NCI-H2171 treated with DMSO at 0.1 percent for 48 hours (cell line): ENCODE measurements at places on chromosomes 12 and 14.
A peak's percentile ranks its signal among the peaks of the same experiment; 100 is the strongest.

DNA sequence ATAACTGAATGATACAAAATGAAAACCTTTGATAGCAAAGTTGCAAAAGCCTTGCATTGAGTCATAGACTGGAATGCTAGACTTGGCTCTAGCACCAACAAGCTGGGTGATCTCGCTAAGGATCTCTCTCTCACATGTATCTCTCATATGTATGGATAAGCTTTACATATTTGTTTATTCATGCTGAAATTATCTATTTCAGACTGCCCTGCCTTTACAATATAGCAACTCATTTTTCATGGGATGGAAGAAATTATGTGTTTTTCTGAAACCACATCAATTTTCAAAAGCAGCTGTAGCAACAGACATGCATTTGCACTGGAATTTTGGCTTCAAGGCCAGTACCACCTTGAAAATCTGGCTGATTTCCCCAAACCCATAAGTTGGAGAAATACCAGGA, 11.4 kb downstream of the RERG start:
- no peak for DNase-seq

GRCh38 chr14:51653079-51653774, 1.5 kb downstream of the FRMD6 start:
- peak; percentile 61 for DNase-seq

- peak; percentile 82 for DNase-seq
These were observed 32.6 kb upstream of the PNMA1 start for GRCh38 chr14:73746520-73747378.

DNA sequence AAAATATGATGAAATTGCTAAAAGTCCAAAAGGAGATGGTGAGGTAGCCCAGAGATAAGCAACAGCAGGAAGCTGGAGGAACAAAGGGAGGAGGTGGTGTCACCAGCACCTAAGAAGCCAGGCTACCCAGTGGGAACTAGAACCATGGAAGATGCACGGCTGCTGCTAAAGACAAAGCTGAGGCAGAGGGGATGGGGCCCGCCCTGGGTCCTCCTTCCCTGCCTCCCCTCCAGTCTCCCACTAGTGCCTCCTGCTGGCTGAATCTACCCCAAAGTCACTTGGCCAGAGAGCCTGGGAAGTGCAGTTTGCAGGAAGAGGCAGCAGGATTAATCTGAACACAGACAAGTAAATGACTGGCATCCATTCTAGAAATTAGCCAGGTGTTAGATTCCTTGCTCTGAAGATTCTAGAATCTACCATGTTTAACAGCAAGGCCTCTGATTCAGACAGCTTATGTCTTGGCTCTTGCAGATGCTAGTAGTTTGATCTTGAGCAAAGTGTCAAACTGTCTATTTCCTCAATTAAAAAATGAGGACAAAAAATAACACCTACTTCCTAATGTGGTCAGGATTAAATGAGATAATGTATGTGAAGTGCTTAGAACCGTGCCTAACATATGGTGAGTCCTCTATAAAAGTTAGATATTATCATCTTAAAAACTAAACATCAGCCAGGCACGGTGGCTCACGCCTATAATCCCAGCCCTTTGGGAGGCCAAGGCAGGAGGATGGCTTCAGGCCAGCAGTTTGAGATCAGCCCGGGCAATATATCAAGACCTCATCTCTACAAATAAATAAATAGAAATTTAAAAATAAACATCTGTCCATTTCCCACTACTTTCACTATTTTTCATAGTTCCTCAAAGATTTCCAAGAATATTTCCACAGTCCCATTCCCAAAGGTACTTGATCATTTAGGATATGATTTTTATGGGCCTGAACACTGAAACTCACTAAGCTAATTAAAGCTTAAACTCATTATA, 5.8 kb upstream of the LRP10 start:
- DNase-seq, result no peak

DNA sequence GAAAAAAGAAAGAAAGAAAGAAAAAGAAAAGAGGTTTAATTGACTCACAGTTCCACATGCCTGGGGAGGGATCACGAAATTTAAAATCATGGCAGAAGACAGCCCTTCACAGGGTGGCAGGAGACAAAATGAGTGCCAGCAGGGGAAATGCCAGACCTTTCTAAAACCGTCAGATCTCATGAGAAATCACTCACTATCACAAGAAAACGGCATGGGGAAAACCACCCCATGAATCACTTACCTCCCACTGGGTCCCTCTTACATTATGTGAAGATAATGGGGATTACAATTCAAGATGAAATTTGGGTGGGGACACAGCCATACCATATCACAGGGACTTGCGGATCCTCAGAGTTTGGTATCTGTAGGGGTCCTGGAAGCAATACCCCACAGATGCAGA, 16.3 kb upstream of the EGLN3 start:
- no peak for DNase-seq

DNA sequence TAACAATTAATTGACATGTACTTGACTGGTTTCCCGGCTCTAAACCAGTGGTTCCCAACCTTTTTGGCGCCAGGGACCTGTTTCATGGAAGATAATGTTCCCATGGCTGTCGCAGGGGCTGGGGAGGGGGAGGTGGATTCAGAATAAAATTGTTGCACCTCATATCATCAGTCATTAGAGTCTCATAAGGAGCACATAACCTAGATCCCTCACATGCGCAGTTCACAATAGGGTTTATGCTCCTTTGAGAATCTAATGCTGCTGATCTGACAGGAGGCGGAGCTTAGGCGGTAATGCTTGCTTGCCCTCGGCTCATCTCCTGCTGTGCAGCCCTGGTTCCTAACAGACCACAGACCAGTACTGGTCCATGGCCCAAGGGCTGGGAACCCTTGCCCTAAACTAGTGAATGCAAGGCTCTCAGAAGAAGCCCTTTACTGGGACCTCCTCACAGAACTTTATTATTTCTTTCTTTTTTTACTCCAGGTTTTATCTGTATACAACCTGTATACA, 86.4 kb upstream of the SINHCAF start:
- DNase-seq, result no peak

- DNase-seq, result no peak
These were observed 135.0 kb downstream of the ANO6 start for GRCh38 chr12:45350861-45351260.

DNA sequence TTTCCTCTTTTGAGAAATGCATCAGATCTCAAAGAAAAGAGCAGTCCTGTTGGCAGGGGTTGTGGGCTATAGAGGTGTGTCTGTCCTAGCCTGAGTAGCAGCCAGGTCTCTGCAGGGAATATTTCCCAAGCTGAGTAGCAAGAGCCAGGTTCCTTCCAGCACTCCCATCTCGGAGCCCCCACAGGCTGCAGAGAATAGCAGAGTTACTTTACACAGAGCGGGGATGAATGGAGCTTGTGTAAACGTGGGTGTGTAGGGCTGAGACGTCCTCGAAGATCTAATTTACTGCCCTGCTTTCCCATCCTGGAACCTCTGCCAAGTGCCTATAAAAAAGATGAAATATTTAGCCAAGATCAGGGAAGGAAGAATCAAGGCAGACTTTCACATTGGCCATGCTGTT, 156.6 kb downstream of the TSPAN9 start:
- peak; percentile 23 for DNase-seq

DNA sequence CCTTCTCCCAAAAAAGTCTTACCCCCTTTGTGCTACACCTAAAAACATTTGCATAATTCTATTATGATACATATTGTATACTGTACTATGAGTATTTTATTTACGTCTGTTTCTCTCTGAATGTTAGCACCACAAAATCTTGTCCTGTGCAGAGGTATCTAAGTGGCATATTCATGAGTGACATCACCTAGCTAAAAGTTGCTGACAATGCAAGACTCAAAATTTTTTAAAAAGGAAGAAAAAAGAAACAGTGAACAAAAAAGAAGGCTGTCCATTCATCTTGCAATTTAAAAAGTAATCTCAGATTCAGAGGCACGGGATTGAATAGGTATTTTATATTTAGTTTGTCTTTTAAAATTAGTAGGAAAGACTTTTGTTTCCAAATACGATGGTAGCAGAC, 69.4 kb downstream of the KITLG start:
- DNase-seq, result no peak

DNA sequence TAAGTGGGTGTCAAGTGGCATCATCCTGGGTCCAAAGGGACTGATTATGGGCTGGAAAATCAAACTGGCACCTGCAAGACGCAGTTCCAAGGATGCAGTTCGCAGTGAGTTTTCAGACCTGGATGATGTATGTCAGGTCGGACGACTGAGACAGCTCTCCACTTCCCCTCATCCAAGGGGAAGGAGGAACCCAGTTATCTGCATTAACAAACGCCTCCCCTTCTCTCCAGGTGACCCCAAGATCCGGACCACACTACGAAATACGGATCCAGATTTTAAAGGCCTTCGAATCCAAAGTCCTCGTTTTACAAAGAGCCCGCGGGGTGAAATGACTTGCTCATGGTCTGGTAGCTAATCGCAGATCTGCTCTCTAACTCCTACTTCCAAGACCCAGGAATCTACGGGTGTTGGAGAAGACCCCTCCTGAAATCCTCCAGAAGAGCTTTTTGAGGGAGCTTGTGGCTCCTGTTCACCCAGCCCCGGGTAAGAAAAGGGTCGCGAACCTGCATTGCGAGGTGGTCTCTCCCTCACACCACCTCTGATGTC, 460 bp upstream of the SYNE2 start:
- DNase-seq, result peak; percentile 78

GRCh38 chr12:55652352-55652751, 15.7 kb downstream of the OR10P1 start:
- DNase-seq, result no peak

DNA sequence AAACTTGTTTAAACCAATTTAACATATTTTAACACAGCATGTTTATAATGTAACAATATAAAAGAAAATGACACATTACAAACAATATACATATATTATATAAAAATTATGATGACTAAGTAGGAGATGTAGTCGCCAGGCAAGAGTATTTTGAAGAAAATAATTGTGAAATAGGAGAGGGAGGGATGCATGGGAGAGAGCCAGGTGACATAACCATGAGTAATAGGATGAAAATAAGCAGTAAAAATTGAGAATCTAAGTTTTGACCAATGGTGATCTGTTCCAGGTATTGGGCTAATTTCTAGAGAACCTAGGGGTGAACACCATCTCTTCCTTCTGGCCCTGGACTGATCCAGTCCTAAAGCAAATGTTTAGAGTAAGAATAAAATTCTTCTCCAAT, 315.2 kb upstream of the G2E3 start:
- DNase-seq, result no peak

GRCh38 chr14:57617510-57617909, 123.9 kb upstream of the CCDC198 start:
- no peak for DNase-seq

GRCh38 chr12:1444142-1444516, 150.3 kb downstream of the FBXL14 start:
- DNase-seq, result no peak

DNA sequence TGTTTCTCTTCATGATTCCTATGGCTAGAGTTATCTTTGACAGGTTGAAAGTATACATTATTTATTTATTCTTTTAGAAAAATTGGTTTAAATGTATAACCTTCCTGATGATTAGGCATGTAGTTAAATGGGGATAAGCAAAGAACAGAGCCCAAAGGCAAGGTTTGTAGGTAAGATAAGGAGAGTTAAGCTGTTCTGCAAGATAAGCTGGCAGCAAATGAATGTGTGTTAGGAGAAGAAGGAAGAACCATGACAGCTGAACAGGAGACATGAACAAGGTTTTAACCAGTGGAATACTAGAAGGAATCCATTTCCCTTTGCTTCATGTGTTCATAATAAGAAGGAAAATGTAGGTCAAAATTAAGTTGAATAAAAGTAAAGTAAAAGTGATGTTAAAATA, 1330.1 kb upstream of the USP15 start:
- no peak for DNase-seq

- DNase-seq, result peak; percentile 31
These were observed 820 bp downstream of the BICDL1 start for GRCh38 chr12:119989731-119990381.

DNA sequence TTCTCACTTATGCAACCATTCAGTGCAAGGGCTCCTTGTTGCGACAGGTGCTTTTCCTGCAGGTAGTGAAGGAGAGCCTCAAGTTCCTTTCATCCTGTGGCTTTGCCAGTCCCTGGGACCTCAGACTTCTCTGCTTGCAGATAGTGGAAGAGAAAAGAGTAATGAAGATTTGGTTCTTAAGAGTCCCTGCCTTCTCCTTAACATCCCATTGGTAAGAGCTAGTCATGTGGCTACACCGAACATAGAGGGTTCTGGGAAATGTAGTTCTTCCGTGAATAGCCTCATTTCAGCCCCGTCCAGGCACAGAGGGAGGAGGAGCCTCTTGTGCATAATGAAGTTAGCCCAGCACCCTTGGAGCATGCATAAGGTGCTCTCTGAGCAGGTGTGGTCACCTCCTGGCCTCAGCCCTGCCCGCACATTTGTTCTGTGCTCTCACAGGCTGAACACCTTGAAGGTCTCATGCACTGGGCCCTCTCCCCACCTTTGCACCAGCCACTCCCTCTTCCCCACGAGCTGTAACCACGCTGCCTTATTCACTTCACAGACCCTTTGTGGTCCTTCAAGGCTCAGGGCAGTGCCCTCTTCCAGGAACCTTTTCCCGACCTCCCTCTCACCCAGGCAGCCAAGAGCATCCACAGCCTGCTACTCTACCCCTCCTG, 134.0 kb downstream of the BCL11B start:
- no peak for DNase-seq

- peak; percentile 82 for DNase-seq
These were observed 411.0 kb upstream of the OR4E1 start for GRCh38 chr14:22084393-22085281.

DNA sequence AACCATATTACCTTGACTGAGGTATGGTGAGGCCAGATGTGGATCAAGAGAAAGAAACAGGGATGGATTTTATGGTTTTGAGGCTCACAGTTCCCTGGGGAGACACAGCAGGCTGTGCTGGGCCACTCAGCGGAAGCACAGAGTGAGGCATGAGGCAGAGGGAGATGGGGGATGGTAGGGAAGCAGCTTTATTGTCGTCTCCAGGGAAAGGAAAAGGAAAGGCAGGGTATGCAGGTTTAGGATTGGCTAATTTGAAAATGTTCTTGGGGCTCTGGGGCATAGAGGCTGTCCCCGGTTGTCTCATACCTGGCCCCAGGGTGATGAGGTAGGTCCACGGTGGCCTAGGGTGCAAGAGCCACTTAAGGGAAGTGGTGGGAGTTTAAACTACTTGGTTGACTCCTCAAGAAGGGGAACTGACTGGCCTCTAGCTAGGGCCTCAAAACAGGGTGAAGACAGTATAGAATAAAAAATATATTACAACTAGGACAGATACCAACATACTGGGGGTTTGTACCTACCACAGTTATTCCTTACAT, 322.8 kb downstream of the RGS6 start:
- DNase-seq, result no peak

DNA sequence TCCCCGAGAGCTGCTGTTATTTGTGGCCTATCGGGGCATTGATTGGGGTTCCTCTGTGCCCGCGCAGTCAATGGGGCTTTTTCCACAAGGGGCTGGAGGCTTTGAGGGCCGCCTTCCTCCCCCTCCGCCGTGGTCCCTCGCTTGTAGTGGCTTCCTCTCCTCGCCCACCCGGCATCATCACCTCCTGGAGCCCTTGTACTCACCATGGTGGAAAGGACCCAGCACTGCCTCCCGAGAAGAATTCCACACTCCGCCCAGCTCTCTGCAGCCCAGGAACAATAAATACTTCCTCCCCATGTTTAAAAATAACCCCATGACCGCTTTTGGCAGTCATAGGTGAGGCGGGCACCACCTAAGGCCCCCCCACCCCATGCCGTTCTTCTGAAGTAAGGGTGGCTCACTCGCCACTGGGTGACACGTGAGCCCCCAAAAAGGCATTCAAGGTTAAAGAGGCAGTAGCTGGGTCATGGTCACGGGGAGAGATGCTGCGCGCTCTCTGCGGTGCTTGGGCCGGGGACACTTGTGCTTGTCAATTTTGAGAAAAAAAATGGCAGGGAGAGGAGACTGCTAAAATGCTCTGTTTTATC, at the start of gene MYL2:
MYL2 (minus strand) TSS at position 256 of the 587 bp plus-strand sequence; CDS start at position 206, 50 bp downstream.
- no peak for DNase-seq
